Stimulated activated CD8-positive, alpha-beta memory T cell treated with anti-CD3 and anti-CD28 coated beads, Interleukin-12 subunit alpha, Interleukin-12 subunit beta, amount 100 ng/mL, for 1 hour (primary cell): ENCODE measurements at places on chromosomes 7 and 10.

DNA sequence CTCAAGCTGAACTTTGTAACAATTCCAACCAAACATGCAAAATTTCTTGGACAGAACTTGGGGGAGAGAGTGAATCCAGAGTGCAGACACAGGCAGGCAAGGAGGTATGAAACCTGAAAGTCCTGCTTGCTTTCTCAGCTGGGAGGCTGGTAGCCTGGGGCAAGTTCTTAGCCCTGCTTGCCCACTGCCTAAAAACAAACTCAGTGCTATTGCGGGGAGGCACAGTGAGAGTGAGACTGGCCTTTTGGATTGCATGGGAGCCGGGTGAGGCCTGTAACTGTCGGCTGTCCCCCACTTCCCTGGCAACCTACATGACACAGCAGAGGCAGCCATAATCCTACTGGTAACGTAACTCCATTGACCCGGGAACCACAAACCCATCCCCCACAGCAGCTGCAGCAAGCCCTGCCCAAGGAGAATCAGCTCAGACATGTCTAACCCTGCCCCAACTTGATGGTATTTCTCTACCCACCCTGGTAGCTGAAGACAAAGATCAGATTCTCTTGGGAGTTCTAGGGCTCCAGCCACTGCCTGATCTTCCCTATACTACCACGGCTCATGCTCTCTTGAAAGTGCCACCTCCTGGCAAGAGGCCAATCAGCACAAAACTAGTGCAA is 663.6 kb downstream of the GRM8 start:
- DNase-seq = no peak

- no peak for DNase-seq
Measured at GRCh38 chr10:77699080-77699645, 61.6 kb upstream of the KCNMA1 start.

DNA sequence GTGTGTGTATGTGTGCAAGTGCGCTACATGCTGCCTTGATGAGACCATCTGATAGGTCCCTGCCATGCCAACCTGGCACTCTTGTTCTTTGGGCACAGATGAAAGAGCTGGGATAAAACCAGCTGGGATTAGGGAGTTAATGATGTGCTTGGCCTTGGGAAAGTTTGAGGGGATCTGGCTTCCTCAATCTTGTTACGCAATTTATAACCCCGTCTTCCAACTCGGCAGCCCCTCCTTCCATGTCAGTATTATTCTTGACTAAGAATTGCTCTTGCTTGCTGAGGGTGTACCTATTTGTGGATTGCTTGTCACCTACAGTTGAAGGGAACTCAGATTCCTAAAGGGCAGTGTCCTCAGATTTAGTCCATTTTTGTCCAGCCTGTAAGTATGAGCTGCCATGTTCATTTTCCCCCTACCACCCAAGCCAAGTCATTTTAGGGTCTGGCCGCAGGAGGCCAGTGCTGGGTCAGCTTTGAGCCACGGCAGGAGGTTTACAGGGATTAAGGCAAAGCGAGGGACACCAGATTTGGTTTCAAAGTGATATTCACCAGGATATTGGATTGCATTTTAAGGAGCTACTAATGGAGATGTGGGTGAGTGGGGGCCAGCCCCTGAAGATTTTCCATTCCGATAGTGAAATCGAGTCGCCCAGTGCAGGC is 34.1 kb upstream of the KCNMA1 start:
- no peak for DNase-seq

DNA sequence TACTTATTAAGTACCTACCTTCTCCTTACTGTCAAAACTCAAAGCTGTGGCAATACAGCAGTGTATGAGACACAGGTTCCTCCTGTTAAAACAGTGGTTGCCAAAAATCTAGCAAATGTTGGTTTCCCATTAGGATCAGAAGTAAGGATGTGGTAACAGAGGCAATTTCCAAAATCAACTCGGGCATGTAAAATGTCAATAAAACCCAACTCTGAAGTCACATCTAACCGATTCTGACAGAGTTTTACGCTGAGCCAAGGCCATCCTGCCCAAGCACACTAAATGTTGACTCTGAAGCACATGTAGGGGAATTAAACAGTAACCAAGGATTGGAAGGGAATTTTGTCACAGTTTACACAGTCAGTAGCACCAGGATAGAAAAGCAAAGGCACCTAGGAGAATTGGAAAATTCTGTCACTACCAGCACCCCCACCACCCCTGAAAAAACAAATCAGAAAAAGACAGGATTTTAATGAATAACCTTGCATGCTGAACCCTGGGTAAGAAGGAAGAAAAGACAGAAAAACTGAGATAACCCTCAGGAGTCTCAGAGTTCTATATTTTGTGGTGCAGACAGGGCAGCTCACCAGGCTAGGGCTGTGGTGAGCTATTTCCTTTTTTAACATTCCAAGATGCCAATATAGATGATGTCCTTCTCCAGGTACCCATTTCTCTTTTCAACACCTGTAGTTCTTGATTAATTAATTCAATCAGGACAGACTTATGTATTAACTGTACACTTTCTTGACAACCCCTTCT is 119.5 kb downstream of the DOCK4 start:
- DNase-seq = no peak

- DNase-seq = no peak
Measured at GRCh38 chr7:102065226-102065625, 221.4 kb upstream of the SH2B2 start.

DNA sequence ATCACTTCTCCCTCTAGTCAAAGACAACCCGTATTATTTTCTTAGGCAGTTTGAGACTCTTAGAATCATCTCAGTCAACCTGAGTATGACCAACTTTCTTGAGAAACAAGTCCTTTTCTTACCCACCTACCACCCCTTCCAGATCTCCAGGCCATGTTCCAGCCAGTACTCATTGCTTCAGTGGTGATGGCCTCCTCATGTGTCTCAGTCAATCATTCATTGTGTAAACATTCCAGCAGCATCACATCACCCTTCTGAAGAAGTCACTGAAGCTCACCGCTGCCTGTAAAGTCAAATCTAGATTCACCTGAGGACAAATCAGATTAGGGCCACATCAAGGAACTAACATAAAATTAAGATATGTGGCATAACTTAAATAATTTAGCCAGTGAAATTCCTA is 467.2 kb upstream of the NRP1 start:
- no peak for DNase-seq

DNA sequence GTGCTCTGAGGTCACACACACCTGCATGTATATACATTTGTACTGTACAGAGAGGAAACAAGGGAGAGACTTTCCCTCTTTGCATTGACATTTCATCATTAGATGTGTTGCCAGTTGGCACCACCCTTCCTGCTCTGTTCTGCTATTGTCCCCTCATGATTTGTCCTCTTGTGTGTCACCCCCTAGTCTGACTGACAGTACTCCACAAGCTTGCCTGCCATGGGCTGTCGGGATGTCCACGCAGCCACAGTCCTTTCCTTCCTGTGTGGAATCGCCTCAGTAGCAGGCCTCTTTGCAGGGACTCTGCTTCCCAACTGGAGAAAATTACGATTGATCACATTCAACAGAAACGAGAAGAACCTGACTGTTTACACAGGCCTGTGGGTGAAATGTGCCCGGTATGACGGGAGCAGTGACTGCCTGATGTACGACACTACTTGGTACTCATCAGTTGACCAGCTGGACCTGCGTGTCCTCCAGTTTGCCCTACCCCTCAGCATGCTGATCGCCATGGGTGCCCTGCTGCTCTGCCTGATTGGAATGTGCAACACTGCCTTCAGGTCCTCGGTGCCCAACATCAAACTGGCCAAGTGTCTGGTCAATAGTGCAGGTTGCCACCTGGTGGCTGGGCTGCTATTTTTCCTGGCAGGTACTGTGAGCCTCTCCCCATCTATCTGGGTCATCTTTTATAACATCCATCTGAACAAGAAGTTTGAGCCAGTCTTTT is 9.4 kb downstream of the CLDN12 start:
- no peak for DNase-seq

- no peak for DNase-seq
Measured at GRCh38 chr7:77216181-77216845, 16.7 kb upstream of the FGL2 start.

- no peak for DNase-seq
Measured at GRCh38 chr10:110356628-110357245, 52.0 kb upstream of the SMNDC1 start.

GRCh38 chr7:15507171-15507570 is 54.6 kb downstream of the AGMO start:
- DNase-seq = no peak

DNA sequence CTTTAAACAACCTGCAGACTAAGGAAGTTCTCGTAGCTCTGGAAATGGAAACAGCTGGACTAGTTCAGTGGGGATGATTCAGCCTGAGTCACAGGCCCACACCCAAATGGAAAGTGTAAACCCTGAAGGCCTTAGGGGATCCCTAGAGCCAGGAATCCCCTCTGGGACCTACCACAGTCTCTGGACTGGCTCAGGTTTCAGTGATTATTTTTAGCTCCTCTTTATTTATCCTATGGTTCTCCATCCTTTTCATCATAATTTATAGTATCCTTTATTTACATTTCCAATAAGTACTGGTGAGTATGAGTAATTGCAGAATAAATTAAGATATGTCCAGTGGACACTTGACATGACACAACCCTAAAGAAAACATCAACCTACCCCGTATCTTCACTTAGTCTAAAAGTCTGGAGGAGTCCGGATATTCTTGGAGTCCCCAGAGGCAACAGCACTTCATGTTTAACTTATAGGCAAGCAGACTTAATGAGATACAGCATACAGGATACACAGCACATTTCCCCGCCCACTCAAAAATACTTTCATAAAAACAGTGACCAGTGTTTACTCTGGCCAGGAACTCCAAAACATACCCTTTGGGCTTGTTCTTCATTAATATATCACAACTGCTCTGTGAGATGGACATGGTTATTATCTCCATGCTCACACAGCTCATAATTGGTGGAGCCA is 28.4 kb upstream of the SEMA3E start:
- DNase-seq = no peak

- DNase-seq = no peak
Measured at GRCh38 chr7:124914298-124914697, 15.3 kb downstream of the POT1 start.

DNA sequence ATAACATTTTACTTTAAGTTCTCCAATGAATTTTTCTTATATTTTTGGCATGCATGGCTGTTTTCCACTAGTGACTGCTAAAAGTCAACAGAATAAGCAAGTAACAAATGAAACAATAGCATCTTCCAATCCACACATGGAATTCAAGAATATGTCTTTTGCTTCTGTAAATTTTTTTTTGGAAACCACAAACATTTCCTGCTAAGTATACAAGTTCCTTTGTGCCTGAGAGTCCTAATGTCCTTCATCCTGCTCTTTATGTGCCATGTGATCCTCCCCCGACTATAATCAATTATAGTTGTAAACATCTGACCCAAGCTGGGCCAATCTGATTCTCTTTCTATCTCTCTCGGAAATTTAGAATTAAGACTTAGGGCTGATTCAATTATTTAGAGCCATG is 61.2 kb downstream of the PPP1R3C start:
- DNase-seq = no peak

GRCh38 chr7:8060241-8060640 is 91.6 kb downstream of the GLCCI1 start:
- DNase-seq = no peak

- no peak for DNase-seq
Measured at GRCh38 chr10:32851301-32851700, 106.7 kb downstream of the ITGB1 start.

- DNase-seq = no peak
Measured at GRCh38 chr7:50637725-50638643, 72.8 kb upstream of the DDC start.

- DNase-seq = no peak
Measured at GRCh38 chr7:120864141-120864900, 6.4 kb upstream of the TSPAN12 start.

GRCh38 chr10:71014021-71014805 is 125.8 kb upstream of the PCBD1 start:
- no peak for DNase-seq

DNA sequence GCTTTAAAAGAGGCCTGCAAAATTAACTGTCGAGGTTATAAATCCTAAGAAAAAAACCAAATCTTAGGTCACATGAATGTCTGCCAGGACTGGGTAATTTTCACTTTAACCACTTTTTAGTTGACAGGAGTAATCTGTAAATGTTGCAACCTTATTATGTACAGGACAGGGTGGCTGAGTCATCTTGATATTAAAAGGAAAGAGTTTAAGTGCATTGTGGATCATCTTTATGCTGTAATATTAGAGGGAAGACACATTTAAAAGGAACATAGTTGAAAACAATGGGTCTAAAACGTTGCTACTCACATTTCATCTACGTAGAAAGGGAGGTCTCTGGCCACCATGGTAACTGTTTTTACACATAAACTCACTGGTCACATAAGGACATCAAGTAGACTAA is 115.5 kb downstream of the LSMEM1 start:
- no peak for DNase-seq

DNA sequence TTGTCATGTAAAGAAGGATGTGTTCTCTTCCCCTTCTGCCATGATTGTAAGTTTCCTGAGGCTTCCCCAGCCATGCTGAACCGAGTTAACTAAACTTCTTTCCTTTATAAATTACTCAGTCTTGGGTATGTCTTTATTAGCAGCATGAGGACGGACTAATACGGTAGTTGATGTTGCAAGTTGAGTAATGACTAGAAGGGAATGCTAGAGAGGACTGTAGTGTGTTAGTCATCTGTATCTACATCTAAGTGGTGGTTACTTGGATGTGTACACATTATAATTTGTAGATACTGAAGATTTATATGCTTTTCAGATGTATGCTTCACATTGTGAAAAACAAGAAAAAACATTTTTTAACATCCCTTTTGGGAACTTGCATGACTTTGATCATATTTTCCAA is 244.6 kb downstream of the POLR1F start:
- DNase-seq = no peak

DNA sequence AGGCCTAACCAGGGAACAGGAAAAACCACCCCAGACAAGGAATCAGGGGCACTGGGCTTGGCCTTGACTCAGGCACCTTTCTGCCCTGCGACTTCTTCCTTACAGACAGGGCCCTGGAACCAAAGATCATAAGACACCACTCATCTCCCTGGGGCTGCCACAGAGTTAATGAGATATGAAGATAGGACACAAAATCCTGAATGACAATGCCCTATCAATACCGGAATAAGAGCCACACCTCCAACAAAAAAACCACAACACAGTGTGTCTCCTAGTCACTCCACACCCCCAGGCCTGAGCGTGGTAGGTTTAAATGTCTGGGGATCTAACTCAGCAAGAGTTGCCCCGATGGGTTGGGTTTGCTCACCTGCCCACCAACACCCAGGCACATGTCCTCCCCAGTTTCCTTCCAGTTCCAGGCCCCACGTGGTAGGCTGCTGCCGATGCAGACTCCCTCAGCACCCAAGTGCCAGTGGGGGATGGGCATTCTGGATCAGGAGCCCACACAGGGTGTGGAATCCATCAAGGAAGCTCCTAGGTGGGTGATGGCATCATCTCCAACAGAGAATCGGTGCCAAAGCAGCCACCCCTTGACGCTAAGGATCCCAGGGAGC is 3.9 kb downstream of the DLG5 start:
- DNase-seq = no peak

DNA sequence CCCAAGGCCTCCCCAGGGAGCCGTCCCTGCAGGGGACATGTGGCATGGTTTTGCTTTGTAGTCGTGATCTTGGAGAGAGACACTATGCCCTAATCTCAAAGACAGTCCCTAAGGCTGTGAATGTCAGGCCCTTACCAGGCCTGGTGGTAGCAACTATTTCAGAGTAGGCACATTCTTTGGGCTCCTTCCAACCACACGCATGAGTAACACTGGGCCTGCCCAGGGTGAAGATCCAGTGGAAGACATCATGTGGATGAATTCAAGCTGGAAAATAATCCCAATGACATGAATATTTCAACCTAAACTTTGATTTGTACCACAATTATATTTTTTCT is 39.5 kb upstream of the INSIG1 start:
- DNase-seq = no peak

GRCh38 chr10:89668386-89669071 is 23.5 kb upstream of the PANK1 start:
- no peak for DNase-seq

GRCh38 chr10:132698761-132699391 is 87.1 kb downstream of the NKX6-2 start:
- no peak for DNase-seq
